ENCODE measurements at places on chromosomes 1 and 21.

- DNase-seq, result no peak
Measured at GRCh38 chr1:24207709-24208108, 20.6 kb upstream of the IFNLR1 start.

- no peak for DNase-seq
Measured at GRCh38 chr1:46458846-46459245, 30.8 kb upstream of the DMBX1 start.

- no peak for DNase-seq
Measured at GRCh38 chr21:38307771-38308531, 51.2 kb downstream of the KCNJ15 start.

GRCh38 chr1:244065960-244066388, 14.9 kb downstream of the ZBTB18 start:
- no peak for DNase-seq

GRCh38 chr1:205057808-205058575, 15.0 kb downstream of the CNTN2 start:
- DNase-seq, result no peak

- DNase-seq, result no peak
Measured at GRCh38 chr1:29292344-29292743, 56.0 kb downstream of the PTPRU start.

DNA sequence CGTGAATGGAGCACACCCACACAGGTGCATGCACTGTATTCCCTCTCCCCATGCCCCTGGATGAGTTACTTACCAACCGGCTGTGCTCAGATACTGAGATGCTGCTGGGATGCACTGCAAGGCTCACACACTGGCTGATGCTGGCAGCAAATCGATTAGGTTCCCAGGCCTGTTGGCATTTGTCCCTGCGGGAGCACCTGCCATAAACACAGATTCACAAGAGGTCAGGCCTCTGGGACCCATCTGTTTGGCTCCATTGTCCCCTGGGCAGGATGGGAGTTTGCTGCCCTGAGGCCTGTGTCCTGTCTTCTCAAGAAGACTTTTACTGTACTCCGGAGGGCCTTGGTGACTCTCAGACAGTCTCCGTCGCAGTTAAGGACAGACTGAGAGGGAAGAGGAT, 145.4 kb downstream of the PLXNA2 start:
- no peak for DNase-seq

- DNase-seq, result no peak
Measured at GRCh38 chr1:80158771-80159170, 1152.2 kb upstream of the ADGRL4 start.

DNA sequence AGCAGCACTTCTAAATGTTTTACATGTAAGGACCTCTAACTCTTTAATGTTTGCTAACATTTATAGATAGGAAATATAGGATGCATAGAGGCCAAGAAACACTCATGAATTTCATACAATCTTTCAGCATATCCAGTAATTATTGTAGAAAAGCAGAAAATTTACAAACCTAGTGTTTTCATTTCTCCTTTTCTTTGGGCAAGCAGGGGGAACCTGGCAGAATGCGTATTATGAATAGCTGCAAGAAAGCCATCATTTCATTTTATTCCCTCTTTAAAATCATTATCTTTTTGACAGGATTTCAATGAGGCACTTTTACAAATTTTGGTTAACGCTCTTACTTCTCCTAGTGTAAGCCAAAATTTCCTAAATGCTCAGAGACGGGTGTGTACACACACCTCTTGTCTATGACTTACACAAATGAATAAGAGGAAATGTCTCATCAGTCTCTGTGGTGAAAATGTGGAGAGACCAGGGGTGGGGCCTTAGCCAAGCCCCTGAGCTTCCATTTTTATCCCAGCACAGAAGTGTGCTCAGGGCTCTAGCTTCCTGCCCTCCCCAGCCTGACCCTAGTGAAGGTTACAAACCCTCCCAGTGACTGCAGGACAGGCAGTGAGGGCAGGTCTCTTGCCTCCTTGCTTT, 91.6 kb downstream of the LRRC8C start:
- no peak for DNase-seq

- no peak for DNase-seq
Measured at GRCh38 chr1:145711213-145711651, 4.1 kb upstream of the PDZK1 start.

DNA sequence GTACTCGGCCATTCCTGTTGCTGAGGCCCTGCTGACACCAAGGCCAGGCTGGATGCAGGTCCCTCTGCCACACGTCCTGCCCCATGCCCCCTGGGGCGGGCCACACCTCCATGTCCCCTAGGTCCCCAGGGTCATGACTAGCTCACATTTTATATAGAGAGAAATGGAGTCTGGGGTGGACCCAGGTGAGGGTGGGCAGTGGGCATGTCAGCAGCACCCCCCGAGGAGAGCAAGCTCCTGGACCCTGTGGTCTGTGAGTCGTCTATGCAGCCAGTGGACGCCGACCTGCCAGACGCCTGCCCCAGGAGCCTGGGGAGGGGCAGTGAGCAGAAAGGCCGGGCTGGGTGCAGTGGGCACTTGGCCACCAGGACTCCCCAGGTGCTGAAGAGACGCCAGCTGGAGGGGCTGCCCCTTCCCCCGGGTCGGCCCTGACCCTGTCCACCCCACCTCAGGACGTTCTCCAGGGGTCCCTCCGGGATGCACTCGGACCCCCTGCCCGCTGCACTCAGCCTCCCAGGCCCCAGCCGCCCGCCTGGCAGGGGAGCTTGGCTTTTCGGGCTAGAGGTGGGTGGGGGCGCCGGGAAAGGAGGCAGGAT, 15.9 kb downstream of the SAMD11 start:
- no peak for DNase-seq

- DNase-seq, result no peak
Measured at GRCh38 chr1:29785554-29785953, 549.2 kb downstream of the PTPRU start.

All from activated T-helper 1 cell treated with Interleukin-2 at 50 U/mL for 16 hours (primary cell).